T-helper 1 cell (primary cell): ENCODE measurements at places on chromosomes 6 and 20.

DNA sequence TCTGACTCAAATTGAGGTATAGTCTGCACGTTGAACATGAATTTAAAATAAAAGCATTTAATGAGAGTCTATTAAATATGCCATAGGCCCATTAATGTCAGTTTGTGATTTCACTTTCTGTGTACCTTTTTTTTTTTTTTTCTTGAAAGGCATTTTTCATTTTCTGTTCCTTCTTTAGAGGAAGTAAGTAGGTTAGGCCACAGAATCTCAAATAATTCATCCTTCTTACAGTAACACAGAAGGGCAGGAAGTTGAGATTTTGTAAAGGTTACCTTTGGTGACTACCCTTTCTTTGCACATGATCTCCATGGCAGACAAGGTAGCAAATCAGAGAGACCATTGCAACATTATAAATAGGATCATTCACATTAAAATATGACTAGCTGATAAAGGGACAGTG is 9.6 kb downstream of the L3MBTL3 start:
- DNase-seq: no peak

- peak; percentile 51 for DNase-seq
Observed at GRCh38 chr6:159978291-159979135, 9.6 kb downstream of the IGF2R start.

DNA sequence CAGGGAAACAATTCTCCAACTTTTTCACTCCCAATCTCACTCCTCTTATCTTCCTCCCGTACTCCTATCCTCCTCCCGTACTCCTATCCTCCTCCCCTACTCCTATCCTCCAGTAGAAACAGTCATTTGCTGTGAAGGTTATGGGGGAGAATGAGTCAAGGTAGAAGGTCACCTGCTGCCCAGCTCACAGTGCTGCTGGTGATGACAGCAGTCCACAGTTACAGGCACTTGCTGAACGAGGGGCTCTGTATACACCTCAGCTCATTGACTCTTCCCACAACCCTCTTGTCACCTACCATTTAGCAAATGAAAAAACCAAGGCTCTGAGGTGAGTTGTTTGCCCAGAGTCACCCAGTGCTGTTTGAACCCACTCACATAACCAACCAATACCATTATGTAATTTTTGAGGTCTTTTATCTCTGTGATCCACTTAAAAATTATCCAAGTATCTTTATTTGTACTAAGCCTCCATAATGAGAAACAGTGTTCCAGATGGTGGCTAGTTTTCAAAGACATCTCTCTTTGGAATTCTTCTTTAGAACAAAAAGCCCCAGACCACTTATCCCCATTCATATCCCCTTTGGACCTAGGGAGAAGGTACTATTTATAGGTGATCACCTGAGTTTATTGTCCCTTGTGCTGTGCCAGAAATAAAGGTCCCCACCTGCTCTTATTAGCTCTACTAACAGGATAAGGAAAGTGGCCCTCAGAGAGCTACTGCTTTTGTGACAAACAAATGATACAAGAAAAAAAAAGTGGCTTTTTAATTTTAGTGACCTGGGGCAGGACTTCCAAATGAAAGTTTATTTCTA is 53.2 kb downstream of the PTPN1 start:
- DNase-seq: no peak

DNA sequence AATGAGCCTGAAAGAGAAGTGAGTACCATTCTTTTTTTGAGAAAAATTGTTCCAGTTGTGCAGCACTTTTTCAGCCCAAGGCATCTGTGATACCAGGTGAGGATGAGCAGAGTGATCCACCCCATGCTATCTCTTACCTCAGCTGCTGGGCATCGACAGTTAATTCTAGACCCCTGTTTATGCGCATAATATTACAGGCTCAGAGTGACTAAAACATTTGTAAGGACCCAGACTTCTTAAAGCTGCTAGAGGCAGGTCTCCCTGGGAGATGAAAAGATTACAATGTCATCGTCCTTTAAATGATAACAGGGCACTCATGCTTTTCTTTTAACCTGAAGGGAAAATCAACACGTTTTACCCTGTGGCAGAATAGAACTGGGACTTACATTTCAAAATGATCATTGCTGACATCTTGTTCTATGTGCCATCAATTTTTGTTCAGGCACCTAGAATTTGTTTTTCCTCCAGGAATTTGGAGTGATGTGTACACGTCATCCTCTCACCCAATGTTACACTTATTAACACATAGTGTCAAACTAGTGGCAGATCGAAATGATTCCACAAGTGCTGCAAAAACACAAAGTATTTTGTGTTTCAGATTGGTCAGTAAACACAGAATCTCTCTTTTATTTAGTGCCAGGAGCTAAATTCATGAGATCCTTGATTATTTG is 684.6 kb downstream of the UTRN start:
- no peak for DNase-seq

DNA sequence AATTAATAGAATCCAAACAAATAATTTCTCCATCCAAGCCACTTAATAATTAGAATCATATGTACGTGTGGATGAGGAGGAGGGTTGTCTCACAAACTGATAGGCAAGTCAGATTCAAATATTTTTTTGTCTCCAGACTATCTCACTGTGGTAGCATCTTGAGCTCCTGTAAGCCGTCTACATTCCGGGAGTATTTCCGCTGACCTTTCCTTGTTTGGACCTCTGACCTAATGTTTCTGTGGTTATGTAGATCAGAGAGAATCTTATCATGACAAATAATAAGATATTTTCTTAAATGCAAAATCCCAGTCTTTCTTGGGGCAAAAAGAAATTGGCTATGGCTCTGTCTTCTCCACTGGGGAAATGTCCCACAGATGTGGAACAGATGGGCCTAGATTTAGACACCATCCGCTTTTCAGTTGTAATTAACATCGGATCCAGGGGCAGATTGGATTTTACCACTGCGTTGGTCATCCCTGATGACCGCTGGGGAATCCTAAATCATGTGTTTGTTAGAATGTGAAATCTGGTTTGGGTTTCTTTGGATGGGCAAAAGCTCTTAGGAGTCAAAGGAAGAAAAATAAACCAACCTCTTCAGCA is 197.1 kb upstream of the RIN2 start:
- DNase-seq: no peak

- no peak for DNase-seq
Observed at GRCh38 chr20:36483919-36484808, 57.2 kb upstream of the MYL9 start.

DNA sequence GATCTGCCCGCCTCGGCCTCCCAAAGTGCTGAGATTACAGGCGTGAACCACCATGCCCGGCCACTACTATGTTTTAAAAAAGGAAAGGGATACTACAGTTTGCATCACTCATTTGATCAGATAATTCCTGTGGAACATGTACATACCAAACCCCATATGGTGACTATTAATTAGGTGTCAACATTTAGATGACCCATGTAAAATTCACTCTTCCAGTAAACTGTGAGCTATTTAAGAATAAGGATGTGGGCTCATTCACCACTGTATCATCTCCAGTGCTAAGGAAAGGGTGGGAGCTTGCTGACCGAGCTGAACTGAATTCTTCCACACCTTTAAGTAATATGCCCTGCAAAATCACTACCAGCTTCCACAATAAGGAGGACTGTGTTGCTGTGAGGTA is 127.5 kb downstream of the BTBD9 start:
- DNase-seq: no peak

DNA sequence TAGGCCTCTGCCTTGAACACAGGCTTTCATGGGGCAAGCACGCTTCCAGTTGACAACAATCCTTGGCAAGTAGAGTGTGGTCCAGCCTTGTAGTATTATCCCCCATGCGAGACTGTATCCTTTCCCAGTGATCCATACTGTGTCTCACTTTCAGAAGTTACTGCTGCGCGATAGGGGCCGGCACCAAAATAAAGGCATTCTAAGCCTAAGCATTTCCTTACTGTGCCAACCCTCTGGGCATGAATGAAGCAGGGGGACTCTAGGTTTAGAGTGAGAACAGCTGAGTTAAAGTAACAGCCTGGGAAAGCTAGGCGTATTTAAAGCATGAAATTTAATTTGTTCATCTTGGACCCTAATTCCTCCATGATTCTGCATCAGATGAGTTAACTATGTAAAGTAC is 39.4 kb downstream of the CD164 start:
- no peak for DNase-seq

GRCh38 chr6:133546098-133546497 is 304.9 kb downstream of the EYA4 start:
- no peak for DNase-seq

- DNase-seq: no peak
Observed at GRCh38 chr6:152697634-152698033, at the start of gene MYCT1. Gene MYCT1 (plus strand): TSS chr6:152697897. CDS start chr6:152697903, 6 bp downstream.

GRCh38 chr20:36988494-36988966 is 37.0 kb upstream of the SAMHD1 start:
- DNase-seq: no peak

GRCh38 chr20:56806952-56807517 is 177.9 kb downstream of the TFAP2C start:
- no peak for DNase-seq

DNA sequence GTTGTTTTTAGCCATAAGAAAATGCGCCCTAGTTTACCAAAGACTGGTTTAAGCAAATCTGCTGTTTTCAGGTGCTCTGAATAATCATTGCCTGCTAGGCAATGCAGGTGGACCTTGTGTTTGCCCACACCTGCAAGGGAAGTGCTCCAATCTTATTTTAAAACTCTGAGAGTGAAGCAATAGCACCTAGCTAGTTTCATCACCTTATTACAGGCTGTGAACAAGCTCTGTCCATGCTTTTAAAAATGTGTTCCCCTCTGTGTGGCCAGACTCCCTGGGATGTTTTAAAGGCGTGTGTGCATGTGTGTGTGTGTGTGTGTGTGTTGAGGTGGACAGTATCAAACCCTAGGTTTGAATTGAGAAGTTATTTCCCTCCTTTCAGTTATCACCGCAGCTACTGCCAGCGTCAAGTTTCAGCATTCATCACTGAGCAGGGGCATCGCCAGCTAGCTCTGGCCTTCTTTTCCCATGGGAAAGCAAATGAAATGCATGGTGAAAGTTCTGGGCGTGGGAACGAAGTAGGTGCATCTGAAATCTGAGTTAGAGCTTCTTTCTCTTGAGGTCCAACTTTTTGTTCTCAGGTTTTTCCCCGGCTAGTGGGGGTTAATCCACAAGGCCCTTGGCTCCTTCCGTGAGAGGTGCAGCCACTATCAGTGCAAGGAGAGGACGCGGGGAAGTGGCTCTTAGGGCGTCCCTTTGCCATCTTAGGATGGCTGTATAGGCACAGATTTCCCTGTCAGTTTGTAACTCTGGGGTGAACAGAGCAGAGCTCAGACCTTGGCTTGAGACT is 30.8 kb downstream of the DUSP22 start:
- no peak for DNase-seq

DNA sequence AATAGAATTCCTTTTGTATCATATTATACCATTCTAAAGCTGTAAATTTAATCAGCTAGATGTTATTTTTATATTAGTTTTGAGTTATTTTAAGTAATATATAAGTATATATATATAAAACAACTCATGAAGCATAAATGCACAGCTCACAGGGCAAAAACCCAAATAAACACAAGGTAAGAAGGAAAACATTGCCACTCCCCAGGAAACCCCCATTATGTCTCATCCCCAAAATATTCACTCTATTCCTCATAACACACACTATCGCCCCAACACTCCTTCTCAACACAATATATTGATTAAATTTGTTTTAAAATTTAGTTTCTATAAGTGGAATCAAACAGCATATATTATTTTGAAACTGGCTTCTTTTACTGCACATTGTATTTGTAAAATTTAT is 98.6 kb upstream of the FAM83B start:
- DNase-seq: no peak

GRCh38 chr6:52103623-52104022 is 16.2 kb upstream of the PKHD1 start:
- DNase-seq: no peak

DNA sequence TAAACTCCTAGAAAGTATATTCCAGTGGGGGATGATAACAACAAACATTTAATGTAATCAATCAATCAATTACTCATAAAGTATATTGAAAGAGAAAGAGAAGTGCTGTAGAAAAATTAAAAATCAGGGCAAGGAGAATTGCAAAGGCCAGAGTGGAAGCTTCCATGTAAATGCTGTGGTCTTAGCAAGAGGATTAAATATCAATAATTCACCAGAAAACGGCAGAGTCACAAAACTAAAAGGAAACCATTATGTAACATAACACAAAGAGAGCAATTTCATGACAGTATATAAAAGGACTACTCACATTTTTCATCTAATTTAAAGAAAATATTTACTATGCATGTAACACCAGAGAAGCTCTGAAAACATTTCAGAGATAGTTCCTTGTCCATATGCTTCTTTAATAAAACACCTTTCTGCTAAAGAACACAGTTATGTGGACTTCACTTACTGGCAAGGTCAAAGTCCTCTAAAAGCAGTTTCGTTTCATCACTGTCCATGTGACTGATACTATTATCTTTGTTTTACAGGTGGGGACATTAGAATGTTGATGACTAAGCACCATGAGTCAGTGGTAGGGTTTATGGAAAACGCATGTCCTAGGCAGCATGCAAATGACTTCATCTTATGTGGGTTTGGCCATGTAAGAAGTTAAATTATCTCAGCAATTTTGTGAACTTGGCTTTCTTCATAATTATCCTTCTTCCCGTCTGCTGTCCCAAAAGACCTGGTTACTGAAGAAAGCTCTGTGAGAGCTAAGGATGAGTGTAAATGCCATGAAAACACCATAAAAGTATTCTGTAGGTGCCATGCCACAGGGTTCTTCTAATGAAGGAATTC is 185.8 kb upstream of the TENT5A start:
- DNase-seq: no peak

- no peak for DNase-seq
Observed at GRCh38 chr6:75896526-75896925, 147.5 kb downstream of the MYO6 start.

DNA sequence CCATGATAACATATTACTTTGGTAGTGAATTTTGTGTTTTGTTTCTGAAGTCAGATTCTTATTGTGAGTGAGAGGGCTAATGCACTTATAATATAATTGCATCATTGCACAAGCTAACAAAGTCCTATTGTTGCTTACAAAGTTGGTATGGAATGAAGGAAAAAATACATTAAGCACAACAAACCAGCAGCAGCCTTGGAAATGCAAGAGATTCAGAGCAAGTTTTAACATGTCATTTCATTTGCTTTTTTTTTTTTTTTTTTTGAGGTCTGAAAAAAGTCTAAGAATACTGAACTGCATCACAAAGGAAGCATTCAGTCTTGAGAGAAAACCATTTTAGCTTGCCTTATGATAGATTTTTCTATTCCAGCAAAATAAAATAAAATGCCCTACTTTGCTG is 57.6 kb downstream of the PLCB4 start:
- no peak for DNase-seq

- DNase-seq: no peak
Observed at GRCh38 chr20:48308232-48308781, 519.5 kb downstream of the PREX1 start.

DNA sequence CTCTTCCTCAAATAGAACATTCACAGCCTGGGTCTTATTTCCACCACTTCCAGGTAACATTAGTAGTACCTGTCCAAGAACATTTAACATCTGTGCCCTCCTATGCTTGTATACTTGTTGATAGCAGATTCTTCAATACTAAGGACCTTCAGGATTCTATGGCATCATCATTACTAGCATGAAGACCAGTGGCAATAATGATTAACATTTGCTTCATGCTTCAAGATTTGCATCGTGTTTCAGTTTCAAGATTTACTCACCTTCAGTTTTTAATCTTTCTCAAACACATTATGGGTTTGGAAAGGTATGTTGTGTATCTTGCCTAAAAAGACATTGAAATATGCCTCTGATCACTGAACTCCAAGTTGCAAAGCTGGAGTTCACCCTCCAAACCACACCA is 412.8 kb upstream of the NRSN1 start:
- no peak for DNase-seq
